Midbrain (tissue), 1 donor: ENCODE measurements at places on chromosomes 4 and X.

GRCh38 chr4:183362036-183362435, 39.8 kb upstream of the CLDN24 start:
- DNase-seq = no peak

- no peak for DNase-seq
Measured at GRCh38 chr4:188428935-188429334, 289.7 kb downstream of the TRIML1 start.

DNA sequence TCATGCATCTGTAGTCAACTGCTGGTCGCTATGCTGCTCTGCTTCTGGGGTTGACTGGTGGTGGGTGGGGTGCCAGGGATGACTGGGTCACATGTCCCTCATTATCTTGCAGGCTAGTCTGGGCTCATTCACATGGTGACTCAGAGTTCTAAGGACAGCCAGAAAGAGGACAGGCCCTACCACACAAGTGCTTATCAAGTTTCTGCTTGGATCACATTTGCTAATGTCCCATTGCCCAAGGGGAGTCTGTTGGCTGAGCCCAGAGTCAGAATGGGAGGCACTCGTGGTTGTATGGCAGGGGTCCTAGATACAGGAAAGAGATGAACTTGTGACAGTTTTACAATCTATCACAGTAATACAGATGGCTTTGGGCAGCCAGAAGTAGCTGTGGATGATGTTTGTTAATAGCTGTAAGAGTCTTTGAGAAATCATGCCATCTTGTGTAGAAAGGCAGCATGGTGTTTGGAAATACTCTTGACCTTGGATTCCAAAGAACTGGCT, 221.3 kb downstream of the GPAT3 start:
- DNase-seq = no peak

GRCh38 chr4:120445186-120445585, 378.5 kb upstream of the MAD2L1 start:
- DNase-seq = no peak

GRCh38 chr4:168739886-168740285, 243.0 kb downstream of the PALLD start:
- no peak for DNase-seq

DNA sequence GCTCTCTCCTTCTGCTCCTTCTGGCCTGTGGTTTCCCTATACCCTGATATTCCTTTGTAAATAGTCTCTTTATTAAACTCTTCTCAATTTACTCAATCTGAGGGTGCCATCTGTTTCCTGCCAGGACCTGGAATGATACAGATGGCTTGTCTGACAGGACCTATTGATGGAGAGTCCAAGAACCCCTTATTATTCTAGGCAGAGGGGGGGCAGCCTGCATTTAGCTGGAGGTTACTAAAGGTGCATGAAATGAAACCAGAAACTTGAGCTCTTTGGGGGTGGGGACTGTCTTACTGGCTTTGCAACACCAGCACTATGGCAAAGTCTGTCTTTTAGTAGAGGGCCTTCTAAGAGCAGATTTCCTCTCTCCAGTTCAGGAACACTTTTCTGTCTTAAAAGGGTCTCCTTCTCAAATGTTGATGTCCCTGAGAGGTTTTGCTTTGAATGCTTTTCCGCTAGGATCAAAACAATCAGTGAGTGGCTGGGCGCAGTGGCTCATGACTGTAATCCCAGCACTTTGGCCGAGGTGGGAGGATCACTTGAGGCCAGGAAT, 162.5 kb upstream of the MED14 start:
- no peak for DNase-seq

GRCh38 chr4:113769744-113770143, 8.2 kb upstream of the CAMK2D start:
- DNase-seq = no peak

GRCh38 chr4:2852481-2852921, 8.9 kb downstream of the ADD1 start:
- DNase-seq = no peak

DNA sequence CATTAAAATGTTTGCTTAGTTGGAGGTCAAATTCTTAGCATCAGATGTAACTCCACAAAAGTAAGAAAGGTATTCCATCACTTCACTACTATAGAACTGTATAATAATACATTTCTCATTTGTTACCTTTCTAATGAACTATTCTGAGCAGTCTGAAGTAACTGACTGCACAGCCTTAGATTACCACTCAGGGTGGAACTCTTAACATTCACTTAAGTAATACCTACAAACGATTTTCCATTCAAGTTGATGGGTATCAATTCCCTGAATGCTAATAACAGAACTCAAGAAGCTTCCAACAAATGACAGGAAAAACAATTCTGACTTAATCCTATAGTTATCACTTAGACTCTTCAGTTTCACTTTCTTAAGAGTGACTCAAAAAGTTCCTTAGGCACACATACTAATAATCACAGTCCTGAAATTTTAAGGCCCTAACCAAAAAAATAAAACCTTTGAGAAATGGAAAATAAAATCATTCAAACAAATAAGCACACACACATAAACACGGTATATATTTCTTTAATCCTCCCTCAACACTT, 20.9 kb downstream of the HNRNPD start:
- DNase-seq = no peak

- no peak for DNase-seq
Measured at GRCh38 chrX:138946926-138947325, 235.4 kb upstream of the FGF13 start.

- DNase-seq = no peak
Measured at GRCh38 chrX:78725287-78725686, 22.2 kb upstream of the LPAR4 start.

GRCh38 chr4:8745005-8745790, 126.4 kb downstream of the HMX1 start:
- DNase-seq = no peak

GRCh38 chr4:158036998-158037397, 135.8 kb downstream of the GASK1B start:
- DNase-seq = no peak

DNA sequence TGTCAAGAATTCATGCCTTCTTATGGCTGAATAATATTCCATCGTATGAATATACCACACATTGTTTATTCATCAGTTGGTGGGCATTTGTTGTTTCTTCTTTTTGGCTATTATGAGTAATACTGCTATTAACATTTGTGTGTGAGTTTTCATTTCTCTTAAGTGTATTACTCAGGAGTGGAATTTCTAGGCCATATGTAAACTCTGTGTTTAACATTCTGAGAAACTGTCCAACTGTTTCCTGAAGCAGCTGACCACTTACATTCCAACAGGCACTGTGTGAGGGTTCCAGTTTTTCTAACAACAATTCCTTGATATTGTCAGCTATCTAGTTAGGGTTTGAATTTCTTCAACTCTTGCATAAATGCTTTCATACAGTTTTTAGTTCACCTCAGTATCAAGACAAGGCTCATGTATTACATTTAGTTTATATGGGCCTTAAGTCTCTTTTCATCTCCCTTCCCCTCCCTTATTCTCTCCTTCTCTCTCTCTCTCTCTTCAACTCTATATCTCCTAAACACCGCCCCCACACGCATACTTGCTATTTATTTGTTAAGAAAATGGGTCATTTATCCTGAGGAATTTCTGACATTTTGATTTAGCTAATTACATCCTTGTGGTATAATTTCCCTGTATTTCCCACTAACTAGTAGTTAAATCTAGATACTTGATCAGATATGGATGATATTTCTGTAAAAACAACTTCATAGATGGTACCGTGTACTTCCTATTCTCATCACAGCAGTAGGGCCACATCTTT, 77.4 kb downstream of the WDR19 start:
- DNase-seq = no peak

GRCh38 chr4:39066371-39066770, 4.3 kb downstream of the KLHL5 start:
- no peak for DNase-seq

DNA sequence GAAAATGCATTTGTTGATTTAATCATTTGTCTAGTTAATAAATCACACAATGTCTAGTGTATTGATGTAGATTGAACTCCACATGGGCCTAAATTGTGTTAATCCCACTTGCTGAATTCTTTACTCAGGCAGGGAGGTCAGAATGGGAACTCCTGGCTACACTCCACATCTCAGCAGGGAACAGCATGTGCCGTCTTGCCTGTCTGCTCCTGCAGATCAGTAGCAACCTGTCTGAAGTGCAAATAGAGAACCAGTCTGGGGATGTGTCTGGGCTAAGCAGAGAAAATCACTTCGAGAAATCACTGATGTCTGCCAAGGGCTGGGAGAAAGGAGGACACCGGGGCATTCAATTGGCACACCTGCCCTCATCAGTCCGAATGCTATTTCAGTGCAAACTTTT, 16.5 kb upstream of the MXRA5 start:
- DNase-seq = no peak

DNA sequence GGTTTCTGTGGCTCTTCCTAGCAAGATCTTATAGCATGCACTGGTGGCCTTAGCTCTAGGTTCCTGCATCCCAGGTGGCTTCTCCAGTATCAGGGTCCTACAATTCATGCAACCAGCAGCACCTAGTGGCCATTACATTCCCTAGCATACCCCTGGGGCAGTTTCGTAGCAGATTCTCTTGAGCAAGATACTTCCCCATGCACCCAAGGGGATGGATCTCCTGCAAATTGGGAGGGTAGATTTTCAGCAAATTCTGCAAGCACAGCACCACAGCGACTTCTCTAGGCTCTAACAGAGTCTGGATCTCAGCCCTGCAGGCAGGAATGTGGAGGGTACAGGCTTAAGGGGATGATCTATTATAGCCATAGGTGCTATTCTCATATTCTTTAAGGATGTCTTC, 13.1 kb upstream of the SLC9B1 start:
- DNase-seq = no peak

GRCh38 chrX:100368167-100368566, 41.9 kb downstream of the PCDH19 start:
- DNase-seq = no peak

DNA sequence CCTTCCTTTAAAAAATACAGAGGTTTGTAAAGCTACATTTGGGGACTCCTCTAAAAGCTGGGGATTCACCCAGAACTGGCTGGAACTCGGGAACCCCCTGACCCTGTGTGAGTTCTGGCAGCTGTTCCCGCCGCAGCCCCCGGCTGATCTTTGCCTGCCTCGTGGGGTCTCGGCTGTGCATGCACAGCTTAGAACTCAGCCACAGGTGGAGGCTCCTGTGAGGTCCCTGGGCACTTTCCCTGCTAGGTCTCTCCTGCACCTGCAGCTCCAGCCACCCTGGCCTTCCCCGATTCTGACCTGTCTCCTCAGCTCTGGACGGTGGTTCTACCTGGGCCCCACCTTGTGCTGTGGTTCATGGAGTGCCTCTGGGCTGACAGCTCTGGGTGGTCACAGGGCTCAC, 48.6 kb upstream of the HGFAC start:
- DNase-seq = no peak

GRCh38 chrX:111511477-111511876, at the start of gene SERTM2:
SERTM2 (plus strand) TSS chrX:111511645; CDS start chrX:111518858, 7,213 bp downstream.
- DNase-seq = no peak

DNA sequence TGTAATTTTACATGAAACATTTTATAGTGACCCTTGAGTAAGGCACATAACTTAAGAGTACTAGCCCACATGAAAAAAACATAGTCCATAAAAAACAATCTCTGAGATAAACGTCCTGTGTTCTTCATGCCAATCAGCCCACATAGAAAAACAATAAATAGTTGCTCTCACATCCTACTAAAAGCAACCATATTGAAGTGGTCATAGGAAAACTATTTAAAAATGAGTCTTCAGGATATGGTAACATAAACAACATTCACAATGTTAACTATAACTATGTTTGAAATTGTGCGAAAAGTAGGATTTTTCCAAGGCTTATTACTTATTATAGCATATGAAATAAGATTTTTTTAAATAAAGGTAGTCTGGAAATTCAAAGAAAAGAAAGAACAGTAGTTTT, 77.1 kb upstream of the EPHA5 start:
- DNase-seq = no peak

DNA sequence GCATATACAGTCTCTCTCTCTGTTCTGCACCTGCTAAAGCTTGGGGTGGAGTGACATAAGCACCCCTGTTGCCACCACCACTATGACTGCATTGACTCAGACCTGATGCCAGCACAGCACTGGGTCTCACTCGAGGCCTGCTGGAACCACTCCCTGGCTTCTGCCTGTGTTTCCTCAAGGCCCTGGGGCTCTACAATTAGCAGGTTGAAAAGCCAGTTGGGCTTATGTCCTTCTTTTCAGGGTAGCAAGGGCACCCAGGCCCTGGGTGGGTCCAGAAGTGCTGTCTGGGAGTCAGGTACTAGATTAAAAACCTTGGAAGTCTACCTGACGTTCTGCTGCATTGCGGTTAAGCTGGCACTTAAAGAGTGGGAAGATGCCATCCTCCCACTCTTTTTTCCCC, 50.5 kb upstream of the MAGEC3 start:
- DNase-seq = no peak

GRCh38 chr4:168162604-168163003, 70.3 kb downstream of the ANXA10 start:
- no peak for DNase-seq

DNA sequence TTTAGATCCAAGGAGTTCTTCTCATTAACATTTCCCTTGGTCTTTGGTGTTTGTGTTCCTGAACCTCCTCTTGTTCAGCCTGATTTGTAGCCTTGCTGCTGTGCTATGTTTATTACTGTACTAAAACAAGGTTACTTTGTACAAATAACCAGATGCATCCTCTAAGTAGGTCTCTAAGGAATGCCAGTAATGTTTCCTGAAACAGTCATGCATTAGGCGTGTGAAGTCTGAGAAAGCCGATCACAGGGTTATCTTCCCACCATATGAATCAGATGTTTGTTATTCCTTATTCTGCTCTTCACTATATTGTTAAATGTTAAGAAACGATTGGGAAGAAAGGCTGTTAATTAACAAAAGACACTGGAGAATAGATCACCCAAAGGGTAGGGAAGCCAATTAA, 66.9 kb downstream of the GALNTL6 start:
- DNase-seq = no peak

GRCh38 chrX:12452268-12452667, 314.0 kb downstream of the FRMPD4 start:
- DNase-seq = no peak

- DNase-seq = no peak
Measured at GRCh38 chr4:109131559-109131958, 170.9 kb downstream of the COL25A1 start.

DNA sequence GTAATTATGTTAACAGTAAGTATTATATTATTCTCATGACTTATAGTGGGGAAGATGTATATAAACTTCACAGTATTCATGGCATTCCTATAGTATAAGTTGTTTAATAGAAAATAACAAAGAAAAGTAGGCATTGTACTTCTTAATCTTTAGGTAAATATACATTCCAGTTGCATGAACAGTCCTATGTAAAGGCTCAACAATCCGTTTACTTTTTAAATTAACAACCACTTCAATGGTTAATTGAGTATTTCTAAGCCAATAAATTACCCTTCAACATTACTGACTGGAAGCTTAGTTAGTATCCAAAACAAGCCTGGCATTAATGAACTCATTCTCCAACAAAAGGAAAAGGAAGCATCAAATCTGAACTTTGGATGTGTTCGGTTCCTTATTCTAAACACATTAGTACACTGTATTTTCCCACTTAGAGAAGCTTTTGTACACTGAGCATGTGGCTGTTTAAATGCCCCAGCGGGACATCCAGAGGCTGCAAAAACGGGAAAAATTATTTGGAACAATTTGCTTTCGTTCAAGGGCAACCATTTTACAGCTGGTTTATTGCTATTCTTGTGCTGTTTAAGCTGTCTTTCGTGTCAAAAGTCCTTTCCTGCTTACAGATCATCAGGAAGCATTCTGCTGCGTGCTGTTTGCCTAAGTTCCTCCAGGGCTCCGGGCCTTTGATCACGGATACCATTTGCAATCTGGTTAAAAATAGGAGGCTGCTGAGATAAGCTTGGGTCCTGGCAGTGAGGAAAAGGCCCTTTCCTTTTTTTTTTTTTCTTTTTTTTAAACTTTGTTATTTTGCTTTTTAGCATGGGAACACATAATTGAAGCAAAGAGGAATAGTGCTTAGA, 460.3 kb downstream of the SPRY1 start:
- DNase-seq = no peak

GRCh38 chr4:69642961-69643360, 3.5 kb upstream of the UGT2A2 start:
- no peak for DNase-seq
